Muscle of leg (tissue), 16 donors: ENCODE measurements at places on chromosomes 2 and 18.
A peak's percentile ranks its signal among the peaks of the same experiment; 100 is the strongest.

- H3K27ac ChIP-seq: peak overlapping the region; percentile 65
- no peak overlapping the region for H3K4me3 ChIP-seq
- no peaks in the 10 kb centered on the region for H3K36me3 ChIP-seq
- H3K4me1 ChIP-seq: peaks cover 8% of the 10 kb centered on the region
- H3K27me3 ChIP-seq: peaks cover 4% of the 10 kb centered on the region
- DNase-seq: peak; percentile 86
Observed at GRCh38 chr18:830315-830901, 18.4 kb upstream of the YES1 start.

DNA sequence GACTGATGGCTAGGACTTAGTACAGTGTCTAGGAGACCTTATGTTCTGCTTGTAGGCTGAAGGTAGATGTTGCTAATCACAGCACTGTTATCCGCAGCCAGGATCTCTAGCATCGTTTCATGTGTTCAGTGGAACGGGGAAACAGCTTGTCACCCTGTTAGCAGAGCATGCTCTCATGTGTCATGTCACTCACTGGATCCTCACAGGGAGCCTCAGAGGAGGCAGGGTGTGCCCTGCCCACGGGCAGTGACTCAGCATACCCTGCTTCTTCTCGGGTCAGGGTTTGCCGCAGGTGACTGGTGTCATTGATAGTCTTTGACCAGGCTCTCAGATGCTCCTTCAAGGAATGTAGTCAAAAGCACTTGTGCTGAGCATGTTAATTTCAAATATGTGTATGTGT, 44.4 kb downstream of the RPIA start:
- no peaks in the 10 kb centered on the region for H3K27me3 ChIP-seq
- no peak overlapping the region for H3K27ac ChIP-seq
- peaks cover 4% of the 10 kb centered on the region for H3K4me1 ChIP-seq
- peaks cover 36% of the 10 kb centered on the region for H3K36me3 ChIP-seq

DNA sequence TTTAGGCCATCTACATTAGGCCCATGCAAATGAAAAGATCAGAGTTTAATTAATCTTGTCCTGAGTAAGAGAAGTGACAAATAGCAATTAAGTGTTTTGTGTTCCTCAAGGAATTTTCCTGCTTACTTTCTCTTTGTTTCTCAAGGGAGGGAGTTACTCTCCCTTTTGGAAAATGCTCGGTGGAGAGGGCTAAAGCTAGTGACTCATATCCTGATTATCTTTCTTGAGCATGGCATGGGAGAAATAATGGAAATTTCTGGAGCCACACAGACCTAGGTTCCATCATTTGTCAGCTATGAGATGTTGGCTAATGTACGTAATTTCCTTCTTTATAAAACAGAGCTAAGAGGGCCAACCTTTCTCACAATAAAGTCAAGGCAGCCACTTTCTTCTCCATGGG, 177.1 kb downstream of the ETAA1 start:
- no peak overlapping the region for H3K4me3 ChIP-seq
- H3K36me3 ChIP-seq: no peaks in the 10 kb centered on the region
- no peaks in the 10 kb centered on the region for H3K27me3 ChIP-seq
- H3K27ac ChIP-seq: no peak overlapping the region

DNA sequence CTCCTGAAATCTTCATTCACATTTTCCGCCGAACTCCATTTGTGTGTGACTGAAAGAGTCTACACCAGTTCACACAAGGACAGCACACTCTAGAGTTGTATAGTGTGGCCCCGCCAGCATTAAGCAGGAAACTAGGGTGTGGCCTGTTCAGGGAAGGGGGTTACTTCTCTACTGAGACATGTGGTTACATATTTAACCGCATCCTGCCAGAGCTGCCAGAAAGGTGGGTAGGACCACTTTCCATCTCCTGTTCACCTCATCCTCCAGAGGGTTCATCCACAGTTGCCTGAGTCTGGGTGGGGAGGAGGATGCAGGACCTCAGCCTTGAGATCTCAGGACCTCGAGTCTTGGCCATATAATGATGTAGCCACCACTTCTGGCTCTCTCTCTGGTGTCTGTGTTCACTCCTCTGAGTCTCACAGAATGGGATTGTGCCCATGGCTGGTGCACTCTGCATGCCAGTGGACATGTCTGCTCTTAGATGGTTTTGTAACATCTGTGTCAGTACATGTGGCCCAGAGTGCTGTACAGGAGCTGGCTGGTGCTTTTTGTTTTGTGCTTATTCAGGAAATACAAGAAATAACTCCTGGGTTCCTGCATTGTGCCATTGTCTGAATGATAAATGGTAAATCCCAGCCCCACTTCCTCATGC, 7.7 kb upstream of the SP140L start:
- DNase-seq: peak; percentile 5
- H3K4me1 ChIP-seq: no peaks in the 10 kb centered on the region
- H3K36me3 ChIP-seq: no peaks in the 10 kb centered on the region
- H3K27ac ChIP-seq: no peak overlapping the region
- H3K27me3 ChIP-seq: no peaks in the 10 kb centered on the region

DNA sequence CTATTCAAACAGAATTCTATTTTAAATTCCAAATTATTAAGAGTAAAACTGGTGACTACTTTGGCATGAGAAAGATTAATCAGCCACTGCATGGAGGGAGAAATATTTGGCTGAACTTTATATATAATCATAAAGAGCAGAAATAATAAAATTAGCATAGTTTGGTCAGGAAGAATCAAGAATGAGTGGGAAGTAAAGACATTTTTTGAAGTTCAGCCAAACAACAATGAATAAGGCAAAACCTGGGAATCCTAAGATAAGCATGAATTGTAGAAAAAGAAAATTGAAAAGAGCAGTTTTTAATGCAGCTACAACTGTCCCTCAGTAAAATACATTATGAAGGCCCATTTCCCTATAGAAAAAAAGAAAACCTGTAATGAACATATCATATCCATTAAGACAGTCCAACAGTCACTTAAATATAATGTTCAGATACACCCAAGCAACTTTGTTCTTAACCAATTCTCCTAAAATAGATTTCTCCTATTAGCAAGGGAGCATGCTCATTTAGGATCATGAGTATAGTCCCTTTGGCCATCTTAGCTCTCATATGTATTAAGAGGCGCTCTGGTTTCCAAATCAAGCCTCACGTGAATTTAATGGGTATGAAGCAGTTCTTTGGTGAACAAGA, 6.5 kb downstream of the TMEM17 start:
- peaks cover 2% of the 10 kb centered on the region for H3K36me3 ChIP-seq
- H3K4me3 ChIP-seq: no peak overlapping the region

DNA sequence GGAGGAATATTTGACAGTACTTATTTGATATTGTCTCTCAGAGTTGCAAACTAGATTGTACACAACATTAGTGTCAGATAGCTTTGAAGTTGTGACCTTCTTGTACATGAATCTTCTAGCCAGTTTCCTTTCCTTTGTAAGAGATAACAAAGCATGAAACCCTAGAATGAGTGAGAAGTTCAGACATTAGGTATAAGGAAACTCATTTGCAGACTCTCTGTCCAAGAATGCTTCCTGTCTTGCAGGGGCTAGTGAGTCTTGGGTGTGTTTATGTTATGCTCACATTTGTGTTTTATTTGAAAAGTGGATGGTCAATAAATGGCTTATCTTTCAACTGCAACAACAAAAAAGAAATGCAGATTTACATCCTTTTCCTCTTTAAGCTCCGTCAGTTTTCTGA, 1.4 kb downstream of the BOD1L2 start:
- H3K4me1 ChIP-seq: peaks cover 12% of the 10 kb centered on the region
- DNase-seq: no peak
- H3K36me3 ChIP-seq: no peaks in the 10 kb centered on the region
- H3K27ac ChIP-seq: no peak overlapping the region
- H3K27me3 ChIP-seq: no peaks in the 10 kb centered on the region

DNA sequence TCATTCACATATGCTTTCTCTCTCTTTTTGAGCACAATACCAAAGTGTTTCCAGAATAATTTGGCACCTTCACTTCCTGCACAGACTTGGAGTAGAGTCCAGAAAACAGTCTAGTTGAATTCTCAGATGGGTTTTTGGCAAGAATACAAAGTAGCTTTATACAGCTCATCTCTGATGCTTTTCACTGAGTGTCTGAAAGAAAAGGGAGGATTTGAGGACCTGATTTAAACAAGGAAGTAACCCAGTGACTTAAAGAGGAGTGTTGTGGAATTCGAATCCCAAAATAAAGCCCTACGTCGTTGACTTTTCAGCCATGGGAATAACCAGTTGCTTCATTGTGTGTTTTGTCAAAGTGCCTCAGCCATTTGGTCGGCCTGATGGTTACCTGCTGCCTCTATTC, 31.8 kb downstream of the METAP1D start:
- no peaks in the 10 kb centered on the region for H3K36me3 ChIP-seq
- H3K27ac ChIP-seq: peak overlapping the region; percentile 32
- DNase-seq: peak; percentile 83
- H3K4me1 ChIP-seq: peaks cover 2% of the 10 kb centered on the region
- H3K4me3 ChIP-seq: no peak overlapping the region
- no peaks in the 10 kb centered on the region for H3K27me3 ChIP-seq

DNA sequence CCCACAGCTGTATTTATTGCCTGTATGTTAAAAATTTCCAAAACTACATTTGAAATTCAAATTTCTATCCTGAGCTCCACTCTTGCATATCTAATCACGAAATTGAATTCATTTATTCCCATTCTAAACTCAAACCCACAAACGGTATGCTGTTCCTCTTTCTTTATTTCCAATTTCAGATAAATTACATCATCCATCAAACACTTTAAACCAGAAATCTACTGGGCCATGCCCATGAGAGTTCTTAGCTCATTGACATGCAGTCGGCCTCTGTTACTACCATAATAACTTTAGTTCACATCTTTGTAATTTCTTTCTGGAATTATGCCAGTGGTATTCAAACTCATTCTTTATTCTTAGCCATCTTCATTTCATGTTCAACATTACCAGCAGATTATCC, 100.3 kb downstream of the COL3A1 start:
- no peaks in the 10 kb centered on the region for H3K4me1 ChIP-seq
- no peak for DNase-seq
- H3K27me3 ChIP-seq: no peaks in the 10 kb centered on the region

DNA sequence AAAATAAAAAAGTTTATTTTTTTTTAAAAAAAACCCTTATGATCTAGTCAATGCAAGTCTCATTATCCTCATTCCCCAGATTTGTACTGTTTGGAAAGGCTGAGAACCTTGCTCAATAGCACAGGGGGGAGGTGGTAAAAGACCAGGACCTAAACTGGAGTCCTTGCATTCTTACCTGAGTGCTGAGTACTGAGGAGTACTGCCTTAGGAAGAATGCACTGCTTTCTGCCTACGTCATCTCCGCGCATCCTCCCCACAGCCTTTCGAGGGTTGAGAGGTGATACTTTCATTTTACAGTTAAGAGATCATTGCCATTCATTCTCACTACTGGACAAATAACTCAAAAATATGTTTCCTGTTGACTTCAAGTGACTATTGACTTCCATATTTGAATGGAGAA, 73.8 kb downstream of the MAP3K20 start:
- no peaks in the 10 kb centered on the region for H3K36me3 ChIP-seq
- H3K27me3 ChIP-seq: no peaks in the 10 kb centered on the region
- H3K27ac ChIP-seq: no peak overlapping the region
- H3K4me3 ChIP-seq: no peak overlapping the region
- no peaks in the 10 kb centered on the region for H3K4me1 ChIP-seq

- H3K27me3 ChIP-seq: no peaks in the 10 kb centered on the region
- no peaks in the 10 kb centered on the region for H3K36me3 ChIP-seq
- H3K4me3 ChIP-seq: no peak overlapping the region
- H3K27ac ChIP-seq: no peak overlapping the region
- DNase-seq: peak; percentile 13
Observed at GRCh38 chr2:150610670-150611279, 123.3 kb upstream of the RND3 start.

GRCh38 chr18:36035253-36035652, 32.1 kb downstream of the RPRD1A start:
- H3K4me3 ChIP-seq: no peak overlapping the region
- DNase-seq: peak; percentile 11
- H3K27me3 ChIP-seq: no peaks in the 10 kb centered on the region
- no peak overlapping the region for H3K27ac ChIP-seq
- no peaks in the 10 kb centered on the region for H3K4me1 ChIP-seq
- peaks cover 4% of the 10 kb centered on the region for H3K36me3 ChIP-seq

GRCh38 chr2:39851651-39852110, 72.6 kb upstream of the THUMPD2 start:
- no peaks in the 10 kb centered on the region for H3K36me3 ChIP-seq
- H3K27ac ChIP-seq: no peak overlapping the region
- no peaks in the 10 kb centered on the region for H3K4me1 ChIP-seq
